ENCODE measurements at places on chromosomes 1 and 21. TPM values are rescaled to one million over a fixed set of nuclear protein-coding genes. Genes with fewer than 3 reads are reported as not detected.

The SH3D21 gene
- total RNA-seq, result 5.3 TPM

The INSRR gene
- not detected for total RNA-seq

The NBPF3 gene
- 15.4 TPM for total RNA-seq

The FCRL1 gene
- total RNA-seq, result not detected

GRCh38 chr1:247345881-247346280 lies 14.2 kb upstream of the ZNF496 start:
- DNase-seq, result no peak

DNA sequence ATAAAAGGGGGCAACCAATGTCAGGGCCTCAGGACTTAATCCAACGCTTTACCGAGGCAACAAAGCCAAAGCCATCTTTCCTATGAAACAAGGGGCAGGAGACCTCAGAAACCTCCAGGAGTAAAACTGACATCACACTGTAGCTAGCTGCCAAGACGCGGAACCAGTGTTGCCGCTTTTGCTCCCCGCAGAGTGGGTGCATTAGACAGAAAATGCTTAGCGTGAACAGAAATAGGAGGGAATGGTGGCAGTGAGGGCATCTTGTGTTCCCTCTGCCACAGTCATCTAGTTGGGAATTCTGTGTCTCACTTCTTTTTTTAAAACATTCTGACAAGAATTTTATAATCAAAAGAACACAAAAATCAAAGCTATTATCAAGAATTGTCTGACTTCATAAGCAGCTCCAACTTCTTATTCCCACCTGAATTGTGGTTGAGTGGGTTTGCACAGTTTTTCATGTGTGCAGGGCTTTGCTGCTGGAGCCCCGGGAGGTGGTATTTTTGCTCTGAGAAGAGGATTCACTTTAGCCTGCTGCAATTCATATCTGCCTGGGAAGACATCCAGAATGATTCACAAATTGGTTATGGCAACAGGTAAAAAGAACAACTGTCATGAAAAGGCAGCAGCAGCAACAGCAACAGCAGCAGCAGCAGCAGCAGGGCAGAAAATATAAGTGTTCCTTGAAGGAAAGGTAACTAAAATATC lies 82.2 kb upstream of the DIRAS3 start:
- DNase-seq, result no peak

The TNFRSF4 gene
- total RNA-seq, result 0.17 TPM

GRCh38 chr21:29224006-29224405 lies 74.7 kb upstream of the BACH1 start:
- DNase-seq, result no peak

DNA sequence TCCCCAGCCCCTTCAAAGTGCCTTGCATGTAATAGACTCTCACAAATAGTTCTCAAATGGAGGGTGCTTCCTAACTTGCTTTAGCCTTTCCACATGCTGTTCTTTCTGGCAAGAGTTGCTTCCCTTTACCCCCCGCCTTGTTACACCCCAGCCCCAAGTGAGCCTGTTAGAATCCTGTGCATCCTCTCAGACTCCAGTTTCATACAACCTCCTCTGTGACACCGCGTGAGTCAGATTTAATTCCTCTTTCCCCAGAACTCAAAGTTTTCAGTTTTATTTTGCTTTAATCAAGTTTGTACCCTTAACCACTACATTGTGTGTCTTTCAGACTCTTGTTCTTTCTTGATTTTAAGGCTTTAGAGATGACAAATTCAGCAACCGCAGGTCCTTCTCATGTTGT lies 234.5 kb upstream of the HOOK1 start:
- DNase-seq, result no peak

DNA sequence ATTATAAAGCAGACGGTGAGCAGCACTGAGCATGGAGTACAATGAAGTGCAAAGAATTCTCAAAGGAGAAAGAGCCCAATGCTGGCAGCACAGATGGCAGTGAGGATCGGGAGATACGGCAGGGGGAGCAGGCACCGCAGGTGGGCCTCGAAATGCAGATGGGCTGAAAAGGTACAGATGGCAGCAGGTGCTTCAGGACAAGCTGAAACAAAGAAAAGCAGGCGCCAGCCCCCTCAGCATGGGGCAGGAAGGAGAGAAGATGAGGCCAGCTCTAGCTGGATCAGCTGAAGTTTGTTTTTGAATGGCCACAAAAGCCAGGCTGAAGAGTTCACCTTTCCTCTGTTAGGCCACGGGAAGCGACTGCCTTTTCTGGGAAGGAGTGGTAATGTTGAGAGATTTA lies 7.7 kb downstream of the CFAP298 start:
- no peak for DNase-seq

Data from HFFc6 (cell line).